ENCODE measurements at places on chromosomes 4 and X.

DNA sequence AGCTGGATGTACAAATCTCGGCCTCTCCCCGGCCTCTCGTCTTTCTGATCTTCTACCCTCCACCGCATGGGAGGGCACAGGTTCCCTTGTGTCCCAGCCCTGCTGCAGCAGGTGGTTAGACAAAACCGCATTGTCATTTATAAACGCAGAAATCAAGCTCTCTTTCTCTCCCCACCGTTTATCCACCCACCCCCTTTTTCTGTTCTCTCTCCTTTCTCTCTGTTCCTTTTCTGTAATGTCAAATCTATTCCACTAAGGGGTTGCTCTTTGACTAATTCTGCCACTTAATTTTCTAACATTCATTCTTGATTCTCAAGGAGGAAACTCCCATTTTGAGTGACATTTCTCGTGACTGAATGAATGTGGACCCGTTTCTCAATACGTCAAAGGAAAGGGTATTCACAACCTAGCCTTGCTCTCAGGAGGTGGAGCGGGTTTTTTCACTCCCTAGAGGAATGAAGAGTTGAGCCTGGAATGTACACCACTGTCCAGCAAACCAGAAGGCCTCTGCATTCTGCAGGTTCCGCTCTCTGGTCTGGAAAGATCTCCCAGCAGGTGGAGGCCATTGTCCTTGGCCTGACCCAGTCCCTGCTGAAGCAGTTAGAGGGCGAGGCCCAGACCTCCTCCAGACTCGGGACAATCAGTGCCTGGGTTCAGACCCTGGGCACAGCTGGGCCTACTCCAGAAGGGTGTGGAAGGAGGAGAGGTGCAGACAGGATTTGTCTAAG, 70.9 kb upstream of the ENPP6 start:
- no peak for DNase-seq

- no peak for DNase-seq
Measured at GRCh38 chrX:108419401-108419800, 18.8 kb downstream of the COL4A6 start.

- DNase-seq = no peak
Measured at GRCh38 chr4:40948014-40948413, 198.3 kb downstream of the NSUN7 start.

DNA sequence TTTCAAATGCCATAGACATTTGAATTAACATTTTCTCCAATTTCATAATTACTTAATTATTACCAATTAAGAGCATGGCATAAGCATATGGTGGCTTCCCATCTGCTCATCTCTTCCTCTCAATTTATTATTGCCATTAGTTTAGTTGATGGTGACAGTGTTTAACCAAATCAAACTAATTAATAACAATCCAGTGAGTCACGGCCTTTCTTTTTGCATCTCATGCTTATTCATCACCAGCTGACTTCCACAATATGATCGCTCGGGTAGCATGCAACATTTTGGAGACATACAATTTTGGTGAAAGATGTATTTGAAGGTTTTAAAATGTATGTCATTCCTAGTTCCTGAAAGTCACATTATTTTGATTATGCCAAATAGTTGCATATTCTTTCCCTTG, 172.8 kb upstream of the TACR3 start:
- no peak for DNase-seq

- no peak for DNase-seq
Measured at GRCh38 chrX:21166272-21166982, 207.8 kb upstream of the CNKSR2 start.

DNA sequence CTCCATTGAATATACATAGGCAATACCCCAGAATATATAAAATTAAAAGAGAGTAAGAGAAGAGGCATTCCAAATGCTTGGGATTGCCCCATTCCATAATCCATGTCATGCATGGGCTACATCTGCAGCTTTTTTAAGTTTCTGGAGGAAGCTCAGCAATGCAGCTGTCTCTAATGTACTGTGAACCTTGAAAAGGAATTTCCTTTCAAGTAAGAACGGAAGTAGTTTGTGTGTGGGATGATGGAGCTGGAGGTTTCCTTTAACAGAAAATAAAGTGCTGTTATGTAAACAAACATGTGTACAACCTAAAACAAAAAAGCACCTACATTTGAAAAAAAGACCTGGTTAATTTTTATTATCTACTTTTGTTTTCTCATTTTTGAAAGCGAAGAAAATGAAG, 303.5 kb downstream of the BMPR1B start:
- no peak for DNase-seq

Measured in C1 segment of cervical spinal cord (tissue), 14 donors.